ENCODE measurements at places on chromosomes 11 and 22.

DNA sequence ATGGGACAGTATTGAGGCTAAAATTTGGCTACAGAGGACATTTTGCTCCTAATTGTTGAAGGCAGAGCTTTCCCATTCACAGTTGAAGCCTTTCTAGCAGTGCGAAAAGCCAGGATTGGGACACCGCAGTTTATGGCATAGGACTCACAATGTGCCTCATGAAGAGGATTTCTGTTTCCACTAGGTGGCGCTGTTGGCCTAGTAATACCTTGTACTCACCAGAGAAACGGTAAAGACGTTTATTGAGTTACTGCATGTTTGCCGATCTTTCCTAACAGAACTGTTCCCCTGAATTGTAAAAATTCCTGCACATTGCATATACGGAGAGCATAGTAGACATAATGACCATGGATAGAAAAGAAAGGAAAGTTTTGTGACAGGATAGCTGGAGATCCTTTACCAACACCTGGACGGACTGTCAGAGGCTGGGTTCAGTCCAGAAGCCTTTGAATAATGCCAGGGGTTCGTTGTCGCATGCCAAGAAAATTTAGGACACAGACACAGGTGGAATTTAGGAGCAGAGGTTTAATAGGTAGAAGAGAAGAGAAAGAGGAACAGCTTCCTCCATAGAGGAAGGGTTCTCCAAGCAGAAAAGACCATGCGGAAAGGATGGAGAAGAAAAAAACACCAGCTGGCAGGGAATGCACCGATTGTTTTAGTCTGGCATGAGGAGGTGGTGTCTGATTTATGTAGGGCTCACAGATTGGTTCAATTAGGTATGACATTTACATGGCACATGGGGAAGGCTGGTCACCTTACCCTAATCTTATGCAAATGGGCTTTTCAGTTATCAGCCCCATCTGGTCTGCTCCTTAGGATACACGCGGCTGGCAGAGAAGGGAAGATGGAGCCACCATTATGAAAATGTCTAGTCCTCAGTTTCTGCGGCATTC lies 10.8 kb upstream of the OR51D1 start:
- DNase-seq: no peak

GRCh38 chr22:42881982-42882656 lies 25.0 kb upstream of the ARFGAP3 start:
- DNase-seq: no peak

- DNase-seq: no peak
Measured at GRCh38 chr22:39991159-39991860, 3.4 kb upstream of the FAM83F start.

- peak; percentile 10 for DNase-seq
Measured at GRCh38 chr11:75328426-75329277, 22.8 kb downstream of the ARRB1 start.

- no peak for DNase-seq
Measured at GRCh38 chr22:46977656-46978343, 215.3 kb downstream of the TBC1D22A start.

DNA sequence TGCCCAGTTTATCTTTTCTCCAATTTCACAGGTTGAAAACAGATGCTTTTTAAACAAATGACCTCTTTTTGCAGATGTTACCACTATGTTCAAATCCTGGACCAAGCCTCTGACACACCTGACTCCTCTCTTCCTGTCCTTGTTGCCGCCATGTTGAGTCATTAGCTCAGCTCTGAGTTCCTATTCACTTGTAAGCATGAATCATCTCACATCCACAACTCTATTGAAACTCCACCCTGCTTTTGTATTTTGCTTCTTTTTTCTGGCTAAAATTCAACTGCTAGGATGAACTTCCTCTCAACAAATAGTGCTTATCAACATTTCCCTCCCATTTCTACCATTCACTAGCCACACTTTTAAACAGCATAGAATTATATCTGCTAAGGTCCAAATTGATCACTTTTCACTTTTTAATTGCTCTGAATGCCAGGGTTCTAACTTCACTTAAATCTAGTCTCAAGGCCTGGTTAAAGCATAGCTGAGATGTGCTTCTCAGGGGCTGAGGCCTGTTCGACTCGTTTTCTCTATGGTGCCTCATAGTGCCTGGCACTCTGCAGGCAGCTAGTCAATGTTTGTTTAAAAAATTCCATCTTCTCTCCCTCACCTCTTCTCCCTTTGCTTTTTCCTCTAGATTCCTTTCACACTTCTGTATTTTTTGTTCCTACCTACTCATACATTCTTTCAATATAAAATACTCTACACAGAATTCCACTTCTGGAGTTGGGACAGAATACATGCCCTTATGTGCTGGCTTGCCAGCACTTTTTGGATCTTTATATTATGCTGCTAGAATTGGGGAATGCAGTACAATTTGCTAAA lies 3.9 kb downstream of the JOSD1 start:
- DNase-seq: no peak
